ENCODE measurements at places on chromosomes 16 and 17.
A peak's percentile ranks its signal among the peaks of the same experiment; 100 is the strongest.

GRCh38 chr16:56606476-56607108 lies 1.8 kb upstream of the MT2A start:
- DNase-seq: no peak

GRCh38 chr17:40460604-40460967 lies 17.3 kb downstream of the IGFBP4 start:
- no peak for DNase-seq

DNA sequence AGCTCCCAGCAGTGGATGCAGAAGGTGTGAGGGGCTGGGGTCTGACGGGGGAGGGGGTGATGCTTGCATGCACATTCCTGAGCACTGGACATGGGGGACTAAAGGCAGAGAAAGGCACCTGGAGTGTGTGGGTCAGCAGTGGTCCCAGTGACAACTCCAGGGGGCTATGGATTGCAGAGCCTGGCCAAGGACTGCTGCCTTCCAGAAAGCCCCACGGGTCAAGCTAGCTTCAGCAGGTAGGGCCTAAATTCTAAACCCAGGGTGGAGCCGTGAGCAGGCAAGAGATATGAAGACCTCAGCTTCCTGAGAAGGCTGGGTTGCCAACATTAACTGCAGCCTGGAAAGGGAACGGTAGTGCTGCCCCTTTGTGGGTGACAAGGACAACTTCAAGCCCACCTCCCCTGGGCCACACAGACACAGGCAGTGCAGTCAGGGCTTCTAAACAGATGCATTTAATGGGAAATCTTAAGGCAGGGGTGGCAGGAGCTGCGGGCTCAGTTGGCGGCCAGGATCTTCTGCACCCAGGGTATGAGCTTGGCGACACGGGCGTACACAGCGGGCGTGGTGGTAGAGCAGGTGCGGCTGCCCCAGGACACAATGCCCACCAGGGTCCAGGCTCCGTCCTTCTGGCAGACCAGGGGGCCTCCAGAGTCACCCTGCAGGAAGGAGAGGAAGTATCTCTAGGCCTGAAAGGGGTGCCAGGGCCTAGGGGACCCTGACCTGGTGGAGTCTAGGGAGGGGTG lies 3.1 kb downstream of the CTRB2 start:
- DNase-seq: no peak

- DNase-seq: no peak
These were observed 172.8 kb downstream of the RAB11FIP4 start for GRCh38 chr17:31564291-31564690.

GRCh38 chr17:43360376-43360738 lies 38.4 kb upstream of the ARL4D start:
- DNase-seq: peak; percentile 41

GRCh38 chr16:6375465-6376075 lies 957.1 kb upstream of the RBFOX1 start:
- no peak for DNase-seq

- no peak for DNase-seq
These were observed 5.1 kb upstream of the KLHL36 start for GRCh38 chr16:84643180-84643583.

- no peak for DNase-seq
These were observed 2.0 kb downstream of the MAF start for GRCh38 chr16:79598348-79599181.

- DNase-seq: no peak
These were observed 96.5 kb downstream of the SDK2 start for GRCh38 chr17:73547790-73548189.

- no peak for DNase-seq
These were observed 45.0 kb downstream of the KCNJ16 start for GRCh38 chr17:70119983-70120382.

DNA sequence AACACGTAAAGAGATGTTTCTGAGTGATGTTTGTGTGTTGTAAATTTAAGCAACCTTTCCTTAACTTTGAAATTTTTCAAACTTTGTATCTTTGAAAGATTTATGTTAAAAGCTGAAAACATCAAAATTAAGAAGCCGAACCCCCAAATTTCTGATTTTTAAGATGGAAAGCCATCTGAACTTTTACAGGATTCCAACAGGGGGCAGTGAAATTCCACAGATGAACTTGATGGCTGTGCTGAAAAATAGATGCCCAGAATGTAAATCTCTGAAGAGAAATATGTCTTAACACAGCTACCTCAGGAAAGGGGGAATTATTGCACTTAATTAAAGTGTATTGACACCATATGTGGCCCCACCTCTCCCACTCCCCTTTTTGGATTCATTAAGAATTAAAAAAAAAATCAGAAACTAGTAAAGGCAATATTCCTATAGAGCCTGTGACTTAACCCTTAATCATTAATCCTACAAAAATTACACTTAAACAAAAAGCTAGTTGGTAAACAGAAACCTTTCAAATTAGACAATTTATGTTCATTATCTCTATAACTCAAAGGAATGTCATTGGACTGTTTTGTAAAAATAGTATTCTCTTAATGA lies 597.9 kb downstream of the KCNJ2 start:
- DNase-seq: no peak

DNA sequence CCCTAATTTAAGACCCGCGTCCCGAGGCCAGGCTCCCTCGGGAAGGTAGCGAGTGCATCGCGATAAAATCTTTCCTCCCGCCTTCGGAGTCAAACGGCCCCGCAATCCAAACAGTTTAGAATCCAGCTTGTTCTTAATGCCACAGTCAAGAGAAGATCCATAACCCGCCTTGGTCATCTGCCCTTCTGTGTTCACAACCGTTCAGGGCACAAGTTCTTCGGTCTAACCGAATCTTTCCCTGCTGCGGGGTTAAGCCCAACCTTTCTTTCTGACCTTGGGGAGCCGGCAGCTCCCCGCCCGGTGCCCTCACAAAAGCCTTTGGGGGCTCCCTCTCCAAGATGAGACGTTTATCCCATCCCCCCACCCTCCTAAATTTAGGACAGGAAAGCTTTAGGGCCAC lies 30.3 kb downstream of the CPSF4L start:
- no peak for DNase-seq

- no peak for DNase-seq
These were observed 31.1 kb upstream of the HELZ start for GRCh38 chr17:67276075-67276474.

DNA sequence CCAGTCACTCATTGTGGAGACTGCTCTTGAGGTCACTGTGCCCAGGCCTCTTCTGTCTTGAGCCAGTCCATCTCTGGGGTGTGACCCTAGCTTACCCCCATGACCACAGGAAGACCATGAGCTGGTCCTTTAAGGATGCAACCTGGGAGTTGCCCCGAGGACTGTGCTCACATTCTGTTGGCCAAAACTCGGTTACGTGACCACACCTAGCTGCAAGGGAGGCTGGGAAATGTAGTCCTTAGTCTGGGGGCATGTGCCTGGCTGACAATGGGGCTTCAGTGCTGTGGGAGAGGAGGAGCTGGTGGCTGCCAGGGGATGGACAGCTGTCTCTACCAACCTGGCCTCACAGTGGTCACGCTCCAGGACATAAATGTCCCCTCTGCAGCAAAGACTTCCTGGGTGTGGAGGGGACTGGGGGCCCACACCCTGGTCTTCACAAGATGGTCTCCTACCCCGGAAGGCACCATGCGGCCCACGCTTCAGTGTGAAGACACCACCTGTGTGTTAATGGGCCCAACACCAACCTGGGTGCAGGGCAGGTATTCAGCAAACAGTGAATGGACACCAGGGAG lies 55.4 kb downstream of the JPH3 start:
- no peak for DNase-seq

GRCh38 chr16:77548766-77549165 lies 113.9 kb upstream of the ADAMTS18 start:
- DNase-seq: no peak

- no peak for DNase-seq
These were observed 218.2 kb upstream of the CHMP6 start for GRCh38 chr17:80773243-80773991.

DNA sequence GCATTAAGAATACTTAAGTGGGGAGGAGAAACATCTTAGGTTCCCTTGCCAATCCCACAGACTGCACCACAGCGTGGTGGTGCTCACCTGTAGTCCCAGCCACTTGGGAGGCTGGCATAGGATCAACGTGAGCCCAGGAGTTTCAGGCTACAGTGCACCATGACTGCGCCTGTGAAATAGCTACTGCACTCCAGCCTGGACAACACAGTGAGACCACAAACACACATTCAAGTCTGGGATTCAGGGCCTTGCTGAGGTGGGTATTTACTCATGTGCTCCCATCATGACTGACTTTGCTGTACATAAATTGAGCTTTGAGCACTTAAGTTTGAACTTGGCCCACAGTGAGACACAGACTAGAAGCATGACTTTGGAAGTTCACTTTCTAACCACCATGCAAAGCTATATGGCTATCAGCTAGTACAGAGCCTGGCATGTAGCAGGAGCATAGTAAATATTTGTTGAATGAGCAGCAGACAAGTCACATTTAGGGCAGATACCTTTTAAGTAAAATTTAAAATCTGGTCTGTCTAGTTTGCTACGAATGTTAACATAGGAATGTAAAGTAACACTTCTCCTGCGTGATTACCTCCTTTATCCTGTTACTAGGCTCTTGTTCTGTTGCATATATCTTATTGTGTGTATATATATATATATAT lies 33.5 kb downstream of the CEP95 start:
- DNase-seq: no peak

DNA sequence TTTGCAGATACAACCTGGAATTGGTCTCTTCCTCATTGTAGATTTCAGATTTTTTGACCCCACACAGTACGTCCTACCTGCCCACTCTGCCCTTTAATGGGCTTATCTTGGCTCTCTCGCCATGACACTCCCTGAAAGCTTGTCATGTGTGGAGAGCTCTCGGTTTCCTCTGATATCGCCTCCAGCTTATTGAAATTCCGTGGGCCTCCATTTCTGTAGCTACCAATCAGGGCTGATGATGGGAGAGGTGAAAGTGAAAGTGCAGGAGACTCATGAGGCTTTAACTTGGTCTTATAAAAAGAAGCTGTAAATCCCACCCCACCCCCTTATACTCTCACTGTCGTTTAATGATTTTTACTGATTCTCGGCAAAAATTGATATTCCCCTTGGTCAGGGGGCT lies 17.7 kb downstream of the HOXB1 start:
- no peak for DNase-seq

DNA sequence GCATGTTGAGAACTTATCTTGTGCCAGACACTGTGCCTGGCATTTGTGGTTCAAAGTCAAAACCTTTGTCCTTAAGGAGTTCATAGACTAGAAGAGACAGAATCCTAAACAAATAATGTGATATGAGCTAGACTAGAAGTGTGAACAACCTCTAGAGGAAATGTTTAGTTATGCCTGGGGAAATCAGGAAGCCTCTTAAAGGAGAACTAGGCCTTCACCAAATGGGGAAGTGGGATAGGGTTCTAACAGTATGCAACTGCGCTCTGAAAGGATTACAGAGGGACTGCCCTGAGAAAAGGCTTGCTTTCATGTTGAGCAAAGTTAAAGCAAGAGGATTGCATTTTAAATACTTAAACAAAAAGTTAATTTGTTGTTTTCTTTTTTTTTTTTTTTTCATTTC lies 4.9 kb downstream of the RUNDC1 start:
- no peak for DNase-seq
